ENCODE measurements at places on chromosomes 1 and 21.
A peak's percentile ranks its signal among the peaks of the same experiment; 100 is the strongest.

GRCh38 chr1:180696361-180696760 lies 64.5 kb downstream of the XPR1 start:
- no peak for DNase-seq

DNA sequence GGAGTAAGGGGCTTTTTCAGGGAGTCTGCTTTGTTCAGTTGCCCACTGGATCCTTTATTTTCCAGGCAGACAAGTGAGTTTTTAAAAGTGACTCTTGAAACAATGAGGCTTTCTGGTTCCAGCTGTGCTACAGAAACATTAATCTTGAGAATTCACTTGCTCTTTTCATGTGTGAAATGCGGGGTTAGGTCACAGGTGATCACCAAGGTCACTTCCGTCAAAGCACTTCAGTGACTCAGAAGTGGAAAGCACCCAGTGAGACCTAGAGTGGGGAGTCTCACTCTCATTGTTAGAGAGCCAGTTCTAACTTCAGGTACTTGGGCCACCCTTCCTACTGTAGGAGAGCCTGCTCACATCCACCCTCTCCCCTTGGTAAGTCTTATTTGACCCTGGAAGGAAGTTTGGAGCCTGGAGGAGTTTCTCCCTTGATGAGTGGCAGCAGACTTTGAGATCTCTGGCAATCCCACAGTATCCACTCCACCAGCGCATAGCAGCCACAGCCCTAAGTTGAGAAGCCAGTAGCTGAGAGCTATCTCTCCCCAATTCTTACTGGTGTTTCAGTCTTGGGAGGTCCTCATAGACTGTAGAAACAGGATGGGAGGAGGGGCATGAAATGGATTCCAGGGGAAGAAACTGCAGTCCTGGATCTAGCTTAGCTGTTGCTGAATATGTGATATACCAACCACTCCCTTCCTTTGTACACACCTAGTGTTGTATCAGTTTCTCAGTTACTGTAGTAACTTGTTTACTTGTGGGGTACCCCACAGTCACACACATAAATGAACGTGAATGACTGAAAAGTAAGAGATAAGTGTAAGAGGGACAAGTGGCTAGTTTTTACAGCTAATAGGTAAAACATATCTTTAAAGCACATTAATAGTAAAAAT lies 3.1 kb downstream of the TACSTD2 start:
- DNase-seq: no peak

GRCh38 chr1:187577610-187578009 lies 748.9 kb downstream of the PLA2G4A start:
- no peak for DNase-seq

- DNase-seq: no peak
Observed at GRCh38 chr21:42310411-42311001, 4.7 kb downstream of the TFF3 start.

- peak; percentile 31 for DNase-seq
Observed at GRCh38 chr1:22508329-22508728, 55.0 kb upstream of the EPHA8 start.

- no peak for DNase-seq
Observed at GRCh38 chr1:156559086-156559796, 13.1 kb downstream of the IQGAP3 start.

DNA sequence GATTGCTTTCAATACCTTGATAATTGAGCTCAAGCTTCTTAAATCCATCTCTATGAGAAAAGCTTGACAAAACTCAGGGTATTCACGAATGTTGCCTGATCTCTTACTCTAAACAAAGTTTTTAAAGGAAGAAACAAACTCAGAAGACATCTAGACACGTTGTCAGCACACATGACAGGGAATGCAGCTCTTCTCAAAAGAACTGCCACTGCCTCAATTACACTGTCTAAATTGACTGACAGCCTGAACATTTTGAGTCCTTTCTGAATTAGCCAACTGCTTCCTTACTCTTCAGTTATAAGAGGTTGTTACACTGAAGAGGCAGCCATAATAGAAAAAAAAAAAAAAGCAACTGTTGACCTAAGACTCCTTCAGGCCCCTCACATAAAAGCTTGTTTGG lies 1646.7 kb upstream of the B3GALT2 start:
- DNase-seq: no peak

DNA sequence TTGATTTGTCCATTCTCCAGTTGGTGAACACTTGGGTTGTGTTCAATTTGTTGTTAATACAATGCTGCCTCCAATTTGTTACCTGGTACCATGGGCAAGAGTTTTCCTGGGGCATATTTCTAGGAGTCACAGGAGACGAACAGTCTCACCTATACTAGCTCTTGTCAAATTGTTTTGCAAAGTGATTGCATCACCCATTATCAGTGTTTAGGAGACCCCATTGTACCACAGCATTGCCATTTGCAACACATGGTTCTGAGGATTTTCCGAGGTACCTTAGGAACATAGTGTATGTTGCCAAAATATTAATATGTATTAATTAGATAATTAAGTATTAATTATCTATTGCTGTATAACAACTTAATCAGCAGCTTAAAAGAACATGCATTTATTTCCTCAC lies 97.8 kb downstream of the LPAR3 start:
- DNase-seq: no peak

- no peak for DNase-seq
Observed at GRCh38 chr1:36304970-36305914, 926 bp upstream of the SH3D21 start.

GRCh38 chr1:80767711-80768110 lies 1033.0 kb upstream of the ADGRL2 start:
- DNase-seq: no peak

- DNase-seq: no peak
Observed at GRCh38 chr1:183841550-183841949, 36.6 kb downstream of the RGL1 start.

DNA sequence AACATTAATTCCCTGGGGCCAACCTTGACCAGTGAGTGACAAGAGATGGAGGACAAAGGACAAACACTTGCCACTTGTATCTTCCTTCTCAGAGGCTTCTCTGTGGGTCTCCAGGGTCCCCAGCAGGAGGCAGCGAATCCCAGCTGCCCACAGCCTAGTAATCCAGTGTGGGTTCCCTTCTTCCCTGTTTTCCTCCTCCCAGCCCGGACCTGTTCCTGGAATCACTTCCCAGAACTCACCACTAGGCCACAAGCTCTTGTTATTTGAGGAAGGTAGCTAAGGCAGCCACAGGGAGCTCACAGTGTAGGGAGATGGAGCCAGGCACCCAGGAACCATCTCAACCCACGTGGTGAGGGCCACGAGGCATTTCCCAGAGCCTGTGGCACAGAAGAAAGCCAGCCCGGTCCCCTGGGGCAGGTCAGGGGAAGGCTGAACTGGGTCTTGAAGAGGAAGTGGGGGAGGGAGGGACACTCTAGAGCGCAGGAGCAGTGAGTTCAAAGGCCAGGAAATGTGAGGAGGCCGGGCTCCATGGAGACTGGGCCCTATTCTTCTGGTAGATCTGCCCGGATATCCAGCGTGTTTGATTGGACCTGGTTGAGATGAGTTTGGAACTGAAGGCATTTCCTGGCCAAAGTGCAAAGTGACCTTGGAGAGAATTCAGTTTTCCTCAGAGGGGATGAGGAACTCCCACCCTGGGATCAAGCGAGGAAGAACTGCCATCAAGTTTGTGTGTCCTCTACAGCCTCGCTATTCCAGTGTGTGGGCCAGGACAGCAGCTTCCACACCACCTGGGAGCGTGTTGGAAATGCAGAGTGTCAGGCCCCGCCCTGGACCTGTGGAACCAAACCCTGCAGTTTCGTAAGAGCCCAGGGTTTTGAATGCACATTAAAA lies 20.3 kb upstream of the C2CD2 start:
- no peak for DNase-seq

DNA sequence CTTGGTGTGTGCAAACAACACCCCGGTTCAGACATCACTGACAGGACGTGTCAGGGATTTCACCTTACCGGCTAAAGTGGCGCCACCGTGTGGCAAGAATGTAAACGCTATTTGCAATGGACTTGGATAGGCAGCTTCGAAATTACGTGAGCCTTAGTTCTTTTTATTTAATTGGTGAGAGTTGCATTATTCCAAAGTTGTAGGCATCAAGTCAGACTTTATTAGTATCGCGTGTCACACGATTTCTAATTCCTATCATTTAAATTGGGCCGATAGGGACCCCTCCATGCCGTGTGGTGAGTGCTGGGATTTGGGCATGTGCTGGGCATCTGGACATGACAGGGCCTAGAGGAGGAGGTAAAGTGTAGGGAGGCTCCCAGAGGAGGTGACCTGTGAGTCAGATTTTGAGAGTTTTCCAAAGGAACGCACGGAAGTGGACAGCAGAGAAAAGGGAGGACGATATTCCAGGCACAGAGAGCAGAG lies 14.5 kb upstream of the CPT2 start:
- peak; percentile 20 for DNase-seq

DNA sequence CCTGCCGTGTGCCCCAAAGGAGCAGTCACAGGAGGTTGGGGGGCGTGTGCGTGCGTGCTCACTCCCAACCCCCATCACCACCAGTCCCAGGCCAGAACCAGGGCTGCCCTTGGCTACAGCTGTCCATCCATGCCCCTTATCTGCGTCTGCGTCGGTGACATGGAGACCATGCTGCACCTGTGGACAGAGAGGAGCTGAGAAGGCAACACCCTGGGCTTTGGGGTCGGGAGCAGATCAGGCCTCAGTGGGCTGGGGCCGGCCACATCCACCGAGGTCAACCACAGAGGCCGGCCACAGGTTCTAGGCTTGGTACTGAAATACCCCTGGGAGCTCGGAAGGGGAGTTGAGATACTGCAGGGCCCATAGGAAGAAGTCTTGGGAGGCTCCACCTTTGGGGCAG lies 23.5 kb downstream of the COL6A1 start:
- no peak for DNase-seq

GRCh38 chr1:71649608-71650007 lies 568.8 kb upstream of the ZRANB2 start:
- DNase-seq: no peak

DNA sequence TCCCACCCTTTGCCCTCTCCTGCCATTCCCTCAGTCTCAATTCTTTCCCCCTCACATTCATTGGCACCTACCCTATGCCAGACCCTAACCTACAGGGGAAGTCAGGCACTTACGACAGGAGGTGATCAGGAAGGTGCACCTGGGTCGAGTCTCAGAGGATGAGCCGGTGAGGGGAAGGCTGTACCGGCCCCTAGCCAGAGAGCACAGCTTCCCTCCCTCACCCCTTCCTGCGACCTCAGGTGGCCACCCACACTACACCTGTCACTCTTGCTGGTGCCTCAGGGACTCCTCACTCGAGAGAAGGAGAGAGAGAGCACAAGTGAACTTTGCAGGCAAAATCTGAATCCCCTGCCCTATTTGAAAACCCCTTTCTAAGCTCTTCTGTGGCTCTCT lies 1.7 kb upstream of the MYOM3 start:
- no peak for DNase-seq

DNA sequence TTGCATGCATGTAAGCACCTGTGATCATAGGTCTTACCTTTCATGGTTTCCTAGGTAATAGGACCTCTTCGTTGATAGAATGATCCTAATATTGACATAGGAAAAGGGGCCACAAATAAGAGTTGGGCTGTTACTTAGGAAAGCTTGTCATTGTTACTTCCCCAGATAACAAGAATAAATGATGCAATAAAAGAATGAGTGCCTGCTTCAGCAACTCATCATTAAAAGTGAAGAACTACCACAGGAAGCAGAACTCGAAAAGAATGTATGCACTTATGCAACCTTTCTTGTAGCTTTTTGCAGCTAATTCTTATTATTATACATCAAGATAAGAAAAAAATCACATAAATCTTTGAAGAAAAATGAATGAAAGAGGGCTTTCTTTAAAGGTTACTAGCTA lies 548.6 kb downstream of the LTN1 start:
- DNase-seq: no peak

DNA sequence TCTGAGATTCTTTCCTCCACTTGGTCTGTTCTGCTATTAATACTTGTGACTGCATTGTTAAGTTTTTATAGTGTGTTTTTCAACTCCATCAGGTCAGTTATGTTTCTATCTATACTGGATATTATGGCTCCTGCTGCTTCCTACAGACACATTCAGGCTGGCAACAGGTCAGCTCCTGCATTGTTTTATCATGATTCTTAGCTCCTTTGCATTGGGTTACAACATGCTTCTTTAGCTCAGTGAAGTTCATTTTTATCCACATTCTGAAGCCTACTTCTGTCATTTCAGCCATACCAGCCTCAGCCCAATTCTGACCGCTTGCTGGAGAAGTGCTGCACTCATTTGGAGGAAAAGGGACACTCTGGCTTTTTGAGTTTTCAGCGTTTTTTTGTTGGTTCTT lies 37.3 kb upstream of the F3 start:
- DNase-seq: no peak

- DNase-seq: no peak
Observed at GRCh38 chr1:240663169-240663879, 51.4 kb upstream of the GREM2 start.

- DNase-seq: no peak
Observed at GRCh38 chr1:78102082-78102481, 56.3 kb downstream of the GIPC2 start.

- no peak for DNase-seq
Observed at GRCh38 chr1:8821084-8821483, 3.6 kb upstream of the RERE start.

GRCh38 chr1:156859523-156860112 lies 701 bp upstream of the INSRR start:
- no peak for DNase-seq

GRCh38 chr1:215605011-215605621 lies 38.0 kb downstream of the KCTD3 start:
- DNase-seq: no peak

All from SHP77 (cell line).